ENCODE measurements at places on chromosomes 5 and 9. TPM values are rescaled to one million over a fixed set of nuclear protein-coding genes. Genes with fewer than 3 reads are reported as not detected.

- no peak for DNase-seq
These were observed 31.1 kb upstream of the GRXCR2 start for GRCh38 chr5:145903867-145904266.

DNA sequence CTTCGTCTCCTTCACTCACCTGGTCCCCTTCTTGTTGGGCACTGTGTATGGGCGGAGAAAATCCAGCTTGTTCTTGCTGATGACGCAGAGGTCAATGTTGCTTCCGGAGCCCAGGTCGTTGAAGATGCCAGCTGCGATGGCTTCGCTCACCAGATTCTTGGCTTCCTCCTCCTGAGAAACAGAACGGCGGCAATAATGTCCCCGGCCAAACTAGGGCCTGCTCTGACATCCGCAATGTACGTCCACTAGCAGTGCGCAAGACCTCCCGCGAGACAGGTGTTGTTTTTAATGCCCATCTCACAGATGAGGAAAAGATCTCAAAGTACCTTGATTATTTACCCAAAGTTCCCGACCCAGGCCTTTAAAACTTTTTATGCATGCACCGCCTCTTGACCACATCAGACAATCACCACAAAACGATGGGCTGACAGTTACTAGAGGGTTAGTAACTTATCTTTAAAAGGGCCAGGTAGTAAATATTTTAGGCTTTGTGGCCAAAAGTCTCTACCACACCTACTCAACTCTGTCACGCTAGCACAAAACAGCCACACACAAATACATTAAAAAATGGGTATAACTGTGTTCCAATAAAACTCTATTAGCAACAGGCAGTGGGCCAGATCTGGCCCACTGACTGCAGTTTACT lies 58.4 kb downstream of the PSMB7 start:
- DNase-seq, result no peak

GRCh38 chr5:15885156-15885555 lies 294.4 kb downstream of the MARCHF11 start:
- DNase-seq, result no peak

DNA sequence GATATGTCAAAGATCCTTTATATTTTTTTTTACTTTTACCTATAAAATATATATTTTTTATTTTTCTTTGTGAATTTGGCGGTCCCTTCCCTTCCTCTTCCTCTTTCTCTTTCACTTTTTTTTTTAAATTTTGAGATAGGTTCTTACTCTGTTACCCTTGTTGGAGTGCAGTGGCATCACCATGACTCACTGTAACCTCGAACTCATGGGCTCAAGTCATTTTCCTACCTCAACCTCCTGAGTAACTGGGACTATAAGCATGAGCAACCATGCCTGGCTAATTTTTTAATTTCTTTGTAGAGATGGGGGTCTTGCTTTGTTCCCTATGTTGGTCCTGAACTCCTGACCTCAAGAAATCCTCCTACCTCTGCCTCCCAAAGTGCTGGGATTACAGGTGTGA lies 258.0 kb upstream of the CLINT1 start:
- no peak for DNase-seq

DNA sequence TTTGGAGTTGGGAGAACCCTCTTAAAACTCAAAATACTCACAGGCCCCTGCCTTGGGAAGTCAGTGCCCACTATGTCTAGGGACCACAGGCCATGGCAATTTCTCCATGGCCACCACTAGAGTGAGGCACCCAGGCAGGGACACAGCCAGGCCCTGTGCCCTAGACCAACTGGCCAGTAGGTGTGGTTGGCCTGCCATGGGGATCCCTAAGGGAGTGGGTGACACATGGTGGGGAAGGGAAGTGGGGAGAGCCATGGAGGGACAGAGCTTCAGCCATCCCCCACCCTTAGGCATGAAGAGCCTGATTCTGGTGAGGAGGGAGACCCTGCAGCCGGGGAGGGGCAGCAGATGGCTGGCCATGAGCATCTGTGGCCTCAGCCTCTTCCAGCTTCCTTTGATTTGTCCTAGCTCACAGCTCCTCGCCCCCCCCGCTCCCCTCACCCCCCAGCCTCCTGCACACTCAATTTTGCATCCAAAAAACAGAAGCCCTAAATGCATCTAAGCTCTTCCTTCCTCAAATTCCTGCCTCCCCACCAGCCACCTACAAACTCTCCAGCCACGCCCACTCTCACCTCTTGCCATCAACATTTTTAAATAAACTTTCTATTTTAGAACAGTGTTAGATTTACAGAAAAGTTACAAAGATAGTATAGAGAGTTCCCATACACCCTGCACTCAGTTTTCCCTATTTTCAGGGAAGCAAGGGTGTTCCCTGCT lies 1.6 kb upstream of the DBN1 start:
- no peak for DNase-seq

The SLCO4C1 gene
- 0.17 TPM for total RNA-seq

Measured in T-helper 17 cell (primary cell).